Stimulated activated CD8-positive, alpha-beta memory T cell treated with anti-CD3 and anti-CD28 coated beads, Interleukin-12 subunit alpha, Interleukin-12 subunit beta, amount 100 ng/mL, for 4 hours (primary cell): ENCODE measurements at places on chromosomes 3 and 15.

GRCh38 chr3:70815817-70816216 lies 503.4 kb upstream of the MDFIC2 start:
- DNase-seq = no peak

DNA sequence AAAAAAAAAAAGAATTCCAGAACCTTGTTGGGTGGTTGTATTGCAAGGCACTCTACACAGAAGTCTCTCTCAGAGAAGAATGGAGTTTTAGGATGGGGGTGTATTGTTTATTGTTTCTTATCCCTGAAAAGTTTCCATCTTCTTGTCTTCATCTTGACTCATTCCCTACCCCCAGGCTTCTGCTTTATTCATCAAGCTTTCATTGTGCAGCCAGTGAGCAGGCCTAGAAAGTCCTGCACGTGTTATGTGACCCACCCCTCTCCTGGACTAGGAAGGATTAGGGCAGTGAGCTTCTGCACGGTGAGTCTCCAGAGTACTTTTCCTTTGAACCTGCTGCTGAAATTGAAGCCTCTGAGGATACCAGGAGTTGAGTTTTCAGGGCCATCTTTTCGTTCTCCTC lies 150.9 kb upstream of the IL12A start:
- DNase-seq = no peak

- no peak for DNase-seq
Observed at GRCh38 chr3:113897373-113897777, 50.4 kb upstream of the ZDHHC23 start.

GRCh38 chr3:143041903-143042302 lies 40.5 kb downstream of the U2SURP start:
- no peak for DNase-seq

GRCh38 chr3:192063570-192063969 lies 602.6 kb downstream of the PYDC2 start:
- no peak for DNase-seq

DNA sequence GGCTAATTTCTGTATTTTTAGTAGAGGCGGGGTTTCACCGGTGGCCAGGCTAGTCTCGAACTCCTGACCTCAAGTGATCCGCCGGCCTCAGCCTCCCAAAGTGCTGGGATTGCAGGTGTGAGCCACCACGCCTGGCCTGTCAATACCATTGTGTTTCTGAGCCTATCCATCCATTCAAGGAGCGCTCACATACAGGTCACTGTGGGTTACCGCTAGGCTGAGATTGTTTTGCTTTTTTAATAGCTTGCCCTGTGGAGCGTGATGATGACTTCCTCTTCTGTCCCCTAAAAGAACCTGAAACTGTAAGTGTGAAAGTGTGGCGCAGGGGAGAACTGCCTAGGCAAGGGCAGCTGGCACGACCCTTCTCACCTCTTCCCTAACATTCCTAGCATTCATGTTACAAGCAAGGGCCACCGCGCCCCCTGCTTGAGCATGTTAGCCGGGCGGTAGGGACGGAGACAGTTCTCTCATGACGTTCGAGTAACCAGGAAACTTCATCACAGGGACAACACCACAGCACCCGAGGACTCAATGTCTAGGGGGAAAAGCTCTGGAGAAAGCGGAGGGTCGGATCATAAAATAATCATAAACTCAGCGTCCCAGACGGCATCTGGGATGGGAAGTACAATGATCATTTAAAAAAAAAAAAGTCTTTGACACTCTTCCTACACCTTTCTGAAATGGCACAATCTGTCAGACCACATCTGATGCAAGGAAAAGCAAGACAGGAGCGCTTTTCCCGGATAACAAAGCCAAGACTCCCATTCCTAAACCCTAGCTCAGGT lies 790 bp downstream of the LAMP3 start:
- no peak for DNase-seq

GRCh38 chr3:194757647-194758061 lies 72.0 kb downstream of the FAM43A start:
- no peak for DNase-seq

GRCh38 chr3:170043506-170043905 lies 5.7 kb downstream of the GPR160 start:
- no peak for DNase-seq

DNA sequence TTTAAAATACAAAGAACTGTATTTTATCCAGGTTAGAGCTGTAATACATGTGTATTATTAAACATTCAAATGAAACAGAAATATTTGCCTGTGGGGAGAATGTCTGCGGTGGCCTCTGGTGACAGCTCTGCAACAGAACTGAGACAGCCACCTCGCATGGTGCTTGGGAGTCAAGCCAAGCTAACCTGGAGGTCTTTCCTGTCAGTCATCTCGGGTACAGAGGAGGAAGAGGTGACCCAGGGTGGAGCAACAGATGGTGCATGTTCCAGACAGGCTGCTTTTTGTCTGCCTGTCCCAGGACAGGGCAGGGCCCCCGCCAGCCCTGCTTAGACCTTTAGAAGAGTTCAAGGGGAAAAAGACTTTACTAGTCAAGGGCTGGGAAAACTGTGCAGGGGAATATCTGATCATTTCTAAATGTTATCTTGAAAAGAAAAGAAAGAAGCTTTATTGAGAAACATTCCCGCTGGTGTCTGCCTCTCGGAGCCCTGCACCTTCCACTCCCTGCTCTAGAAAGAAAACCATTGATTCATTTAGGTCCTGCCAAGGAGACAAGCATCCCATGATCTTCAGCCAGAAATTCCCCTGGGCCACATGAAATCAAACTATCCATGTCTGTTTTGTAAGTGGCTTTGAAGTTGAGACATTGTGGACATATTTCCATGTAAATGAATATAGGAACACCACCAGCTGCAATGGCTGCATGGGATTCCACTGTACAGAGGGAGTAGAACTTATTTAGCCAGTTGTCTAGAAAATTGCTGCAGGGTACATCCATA lies 5.5 kb upstream of the NR2E3 start:
- DNase-seq = no peak

DNA sequence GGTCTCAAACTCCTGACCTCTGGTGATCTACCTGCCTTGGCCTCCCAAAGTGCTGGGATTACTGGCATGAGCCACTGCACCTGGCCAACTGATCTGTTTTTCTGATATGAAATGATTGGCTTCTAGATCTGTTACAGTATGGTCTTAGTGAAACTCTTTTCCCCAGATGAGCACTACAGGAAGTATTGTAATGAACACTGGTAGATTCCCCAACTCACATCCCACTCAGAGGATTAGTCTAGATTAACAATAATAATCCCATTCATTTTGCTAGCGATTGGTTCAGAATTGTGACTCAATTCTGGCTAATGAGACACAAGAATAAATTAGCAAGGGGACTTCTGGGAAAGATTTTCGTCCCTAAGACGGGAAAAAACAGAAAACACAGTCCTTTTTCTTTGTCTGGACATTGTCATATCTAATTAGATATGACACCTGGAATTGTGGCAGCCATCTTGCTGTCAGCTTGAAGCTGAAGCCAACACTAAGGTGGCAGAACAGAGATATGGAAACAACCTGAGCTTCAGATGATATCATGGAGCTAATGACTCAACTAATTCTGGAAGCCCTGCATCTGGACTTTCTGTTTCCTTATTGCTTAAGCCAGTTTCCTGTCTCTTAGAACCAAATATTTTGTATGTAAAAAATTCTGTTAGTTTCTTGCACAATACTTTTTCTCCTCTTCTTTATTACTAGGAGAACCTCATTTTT lies 17.4 kb upstream of the NPTN start:
- DNase-seq = no peak

- no peak for DNase-seq
Observed at GRCh38 chr15:66481107-66481856, 16.3 kb downstream of the SNAPC5 start.

GRCh38 chr15:57509965-57510364 lies 81.7 kb upstream of the MYZAP start:
- no peak for DNase-seq

DNA sequence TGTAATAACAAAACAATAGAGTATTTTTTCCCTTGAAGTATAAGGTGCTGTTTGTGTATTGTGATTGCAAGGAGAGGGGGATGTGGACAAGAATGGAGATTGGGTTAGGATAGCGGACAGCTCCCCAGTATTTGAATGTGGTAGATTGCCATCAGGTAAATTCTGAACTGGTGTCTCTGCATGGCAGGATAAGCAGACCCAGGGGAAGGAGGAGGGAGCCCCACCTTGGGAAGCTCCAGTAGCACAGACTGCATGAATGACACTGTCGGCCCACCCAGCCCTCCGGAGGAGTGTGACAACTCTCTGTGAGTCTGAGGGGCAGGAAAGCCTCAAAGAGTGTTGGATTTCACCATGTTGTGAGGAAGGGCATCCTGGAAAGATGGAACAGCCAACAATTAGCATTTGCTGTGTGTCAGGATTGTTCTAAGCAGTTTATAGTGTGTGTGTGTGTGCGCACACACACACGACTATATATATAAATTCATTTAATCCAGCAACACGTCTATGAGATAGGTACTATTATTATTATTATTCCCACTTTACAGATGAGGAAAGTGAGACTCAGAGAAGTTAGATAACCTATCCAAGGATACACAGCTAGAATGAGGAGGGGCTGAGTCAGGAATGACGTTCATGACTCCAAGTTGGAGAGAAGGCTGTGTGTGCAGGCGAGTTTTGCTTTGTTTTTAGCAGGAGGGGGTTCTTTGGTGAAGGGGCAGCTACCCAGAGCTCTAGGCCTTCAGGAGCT lies 63.4 kb upstream of the LCTL start:
- no peak for DNase-seq

- DNase-seq = no peak
Observed at GRCh38 chr3:22960105-22960984, 242.8 kb upstream of the UBE2E2 start.

DNA sequence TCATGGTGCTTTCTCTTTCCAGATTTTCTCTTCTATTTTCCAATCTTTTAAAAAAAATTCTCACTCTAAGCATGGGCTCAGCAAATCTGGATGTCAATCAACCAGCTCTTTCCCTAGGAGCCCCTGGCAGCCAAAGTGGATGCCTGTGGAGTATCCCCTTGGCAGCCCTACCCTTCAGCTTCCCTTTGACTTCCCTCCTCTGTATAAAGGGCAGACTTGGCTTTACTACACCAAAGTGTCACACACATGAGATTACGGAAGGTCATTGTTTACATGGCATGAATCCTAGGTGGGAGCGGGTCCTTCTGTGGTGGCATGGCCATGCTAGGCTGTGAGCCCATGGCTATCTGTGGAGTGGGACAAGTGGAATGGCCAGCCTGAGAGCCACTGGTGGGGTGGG lies 379.9 kb downstream of the GABRB3 start:
- DNase-seq = no peak

DNA sequence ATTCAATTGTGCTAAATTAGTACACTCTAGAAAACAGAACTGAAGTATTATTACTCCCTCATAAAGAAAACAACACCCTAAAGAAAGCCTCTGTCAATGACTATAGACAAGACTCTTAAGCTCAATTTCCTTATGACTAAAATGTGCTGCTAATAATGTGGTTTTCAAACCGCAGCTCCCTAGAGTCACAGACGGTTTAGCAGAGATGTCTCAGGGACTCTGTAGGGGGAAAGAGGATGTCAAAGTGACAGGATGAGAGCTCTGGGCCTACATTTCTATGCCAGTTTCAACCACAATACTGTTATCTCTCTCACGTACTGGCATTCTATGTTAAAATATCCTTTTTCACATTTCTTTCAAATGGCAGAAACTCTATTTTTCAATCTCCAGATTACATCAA lies 37.6 kb upstream of the WDR49 start:
- no peak for DNase-seq

DNA sequence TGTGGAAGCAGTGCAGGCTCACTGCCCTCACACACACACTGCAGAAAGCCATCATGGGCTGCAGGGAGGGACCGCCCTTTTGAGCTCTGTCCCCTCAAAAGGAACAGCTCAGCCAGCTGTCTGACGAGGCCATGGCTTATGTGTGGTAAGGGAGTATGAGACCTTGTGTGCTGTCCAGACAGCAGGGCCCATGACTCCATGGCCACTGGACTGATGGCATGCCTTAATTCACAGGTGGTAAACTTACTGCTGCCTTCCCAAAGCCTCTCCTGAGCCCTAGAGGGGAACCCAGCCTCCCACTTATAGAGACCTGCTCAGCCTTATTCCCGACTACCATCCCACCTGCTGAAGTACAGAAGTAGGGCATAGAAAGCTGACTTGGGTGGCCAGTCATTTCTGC lies 5.6 kb downstream of the FAM240A start:
- no peak for DNase-seq

DNA sequence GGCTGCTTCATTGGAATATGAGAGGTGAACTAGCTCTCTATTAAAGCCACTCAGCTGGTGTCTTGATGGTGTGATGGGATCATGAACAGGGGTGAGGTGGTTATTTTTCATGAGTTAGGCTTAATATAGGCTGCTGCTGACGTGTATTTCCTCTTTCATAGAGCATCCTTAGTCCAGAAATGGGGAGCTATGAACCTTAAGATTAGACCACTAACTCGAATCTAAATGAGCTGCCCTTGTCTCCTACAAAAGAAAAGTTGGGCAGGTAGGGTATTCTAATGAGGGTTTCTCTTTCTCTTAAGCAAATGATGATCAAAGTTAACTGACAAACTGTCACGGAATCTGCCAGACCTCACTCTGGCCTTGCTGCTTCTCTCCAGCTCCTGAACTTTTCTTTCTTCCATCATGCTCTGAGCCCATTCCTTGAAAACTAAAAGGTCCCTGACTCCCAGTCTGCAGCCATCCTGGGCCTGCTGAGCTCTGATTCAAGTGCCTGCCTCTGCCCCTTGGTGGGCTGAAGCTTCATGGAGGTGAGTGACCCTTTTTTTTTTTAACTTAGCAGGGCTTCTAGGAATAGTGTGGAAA lies at the start of gene TRIM69:
TRIM69 (plus strand) TSS at position 348 of the 585 bp plus-strand sequence; CDS start at position 525, 177 bp downstream.
- no peak for DNase-seq

- no peak for DNase-seq
Observed at GRCh38 chr3:49844464-49845183, 11.7 kb downstream of the TRAIP start.

GRCh38 chr15:39624806-39625205 lies 43.9 kb downstream of the THBS1 start:
- peak; percentile 49 for DNase-seq

GRCh38 chr15:32909431-32909830 lies 191.6 kb downstream of the GREM1 start:
- no peak for DNase-seq

GRCh38 chr3:7659079-7659478 lies 798.2 kb downstream of the GRM7 start:
- DNase-seq = no peak

- no peak for DNase-seq
Observed at GRCh38 chr3:45623846-45624245, 29.3 kb downstream of the LIMD1 start.

GRCh38 chr3:152719264-152719663 lies 115.7 kb upstream of the P2RY1 start:
- no peak for DNase-seq

DNA sequence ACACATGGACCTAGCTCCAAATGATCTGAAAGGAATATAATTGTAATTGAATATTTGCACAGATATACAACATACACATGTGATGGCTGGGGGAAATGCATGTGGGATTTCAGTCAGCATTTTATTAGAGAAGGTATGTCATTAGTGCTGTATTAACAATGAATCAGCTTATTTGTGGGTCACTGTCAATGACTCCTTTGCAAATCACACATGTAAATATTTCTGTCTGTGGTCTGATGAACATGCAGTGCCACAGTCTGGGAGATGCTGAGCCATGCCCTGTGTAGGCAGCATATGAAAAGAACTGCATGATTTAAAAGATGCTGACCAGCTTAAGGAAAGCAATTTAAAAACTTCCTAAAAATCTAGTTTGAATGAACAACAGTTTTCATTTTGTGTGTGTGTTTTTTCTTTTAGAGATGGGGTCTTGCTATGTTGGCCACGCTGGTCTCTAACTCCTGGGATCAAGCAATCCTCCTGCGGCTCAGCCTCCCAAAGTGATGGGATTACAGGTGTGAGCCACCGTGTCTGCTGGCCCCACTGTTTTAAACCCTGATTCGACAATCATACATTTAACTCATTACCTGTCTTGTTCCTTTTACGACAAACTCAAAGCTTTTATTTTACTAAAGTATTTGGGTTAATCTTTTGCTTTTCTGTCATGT lies 803 bp upstream of the B3GNT5 start:
- DNase-seq = no peak
